CD4-positive, alpha-beta memory T cell (primary cell): ENCODE measurements at places on chromosomes 2 and 18.

DNA sequence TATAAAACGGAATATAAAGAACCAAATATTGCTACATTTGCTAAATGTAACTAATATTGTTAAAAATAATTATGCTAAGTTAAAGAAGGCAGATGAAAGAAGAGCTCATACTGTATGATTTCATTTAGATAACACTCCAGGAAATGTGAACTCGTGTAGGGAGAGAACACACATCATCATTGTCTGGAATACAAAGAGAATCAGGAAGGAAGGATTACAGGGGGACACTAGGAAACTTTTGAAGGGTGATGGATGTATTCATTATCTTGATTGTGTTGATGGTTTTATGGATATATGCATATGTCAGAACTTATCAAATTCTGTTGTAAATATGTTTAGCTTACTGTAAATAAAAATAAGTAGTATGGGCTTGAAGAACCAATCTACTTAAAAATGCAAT lies 104.1 kb upstream of the TRIB2 start:
- DNase-seq, result no peak

DNA sequence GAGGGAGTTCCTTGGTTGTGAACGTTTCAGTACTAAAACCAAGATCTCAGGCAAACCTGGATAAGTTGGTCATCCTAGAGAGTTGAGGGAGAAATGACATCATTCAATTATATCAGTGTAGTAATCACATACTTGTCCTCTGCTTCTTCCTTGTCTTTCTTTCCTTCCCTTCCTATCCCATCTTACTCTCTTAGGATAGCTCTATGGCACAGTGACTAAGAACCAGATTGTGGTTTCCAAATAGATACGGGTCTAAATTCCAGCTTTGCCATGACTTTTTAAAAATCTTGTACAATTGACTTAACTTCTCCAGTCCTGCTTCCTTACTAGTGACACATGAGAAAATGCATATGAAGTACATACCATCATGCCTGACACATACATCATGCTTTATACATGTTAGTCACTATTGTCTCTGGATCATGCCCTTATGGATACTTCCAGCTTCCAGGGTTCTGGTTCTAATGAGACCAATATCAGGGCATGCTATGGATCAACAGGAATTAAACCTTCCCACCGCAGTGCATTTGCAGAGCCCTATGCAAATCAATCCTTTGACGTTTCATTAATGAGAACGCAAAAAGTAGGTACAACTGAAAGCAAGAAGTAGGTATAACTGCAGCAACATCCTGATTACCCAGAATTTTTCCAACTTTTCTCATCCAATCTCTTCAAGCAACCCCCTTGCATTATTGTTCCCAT lies 168.0 kb upstream of the KLF7 start:
- DNase-seq, result no peak

DNA sequence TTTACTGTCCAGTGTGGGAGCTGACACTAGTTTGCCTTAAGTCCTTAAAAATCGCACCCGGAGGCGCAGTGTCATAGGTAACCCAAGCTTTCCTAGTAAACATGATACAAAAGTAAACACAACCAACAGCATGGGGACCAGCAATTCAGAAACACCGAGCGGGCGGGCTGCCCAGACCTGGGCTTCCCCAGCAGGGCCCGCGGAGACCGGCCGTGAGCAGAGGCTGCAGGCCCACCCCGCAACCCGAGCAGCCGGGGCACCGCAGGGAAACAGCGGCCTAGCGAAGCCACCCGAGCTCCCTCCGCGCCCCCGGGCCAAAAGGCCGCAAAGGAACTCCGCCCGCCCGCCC lies 296 bp downstream of the TTC21B start:
- DNase-seq, result no peak

- no peak for DNase-seq
Observed at GRCh38 chr2:6887751-6888192, 10.2 kb downstream of the RSAD2 start.

DNA sequence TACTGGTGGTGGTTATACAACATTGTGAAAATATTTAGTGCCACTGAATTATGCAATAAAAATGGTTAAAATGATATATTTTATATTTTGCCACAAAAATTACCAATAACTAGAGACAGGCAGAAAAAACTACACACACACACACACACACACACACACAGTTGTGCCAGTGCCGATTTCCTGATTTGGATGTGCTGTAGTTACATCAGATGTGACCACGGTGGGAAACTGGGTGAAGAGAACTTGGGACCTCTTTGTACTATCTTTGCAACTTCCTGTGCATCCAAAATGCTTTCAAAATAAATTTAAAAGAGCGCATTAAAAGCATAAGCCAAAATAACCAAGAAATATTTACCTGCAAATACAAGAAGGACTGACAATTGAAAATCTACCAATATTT lies 61.6 kb upstream of the CCBE1 start:
- no peak for DNase-seq
